ENCODE measurements at places on chromosomes 3 and 15.

DNA sequence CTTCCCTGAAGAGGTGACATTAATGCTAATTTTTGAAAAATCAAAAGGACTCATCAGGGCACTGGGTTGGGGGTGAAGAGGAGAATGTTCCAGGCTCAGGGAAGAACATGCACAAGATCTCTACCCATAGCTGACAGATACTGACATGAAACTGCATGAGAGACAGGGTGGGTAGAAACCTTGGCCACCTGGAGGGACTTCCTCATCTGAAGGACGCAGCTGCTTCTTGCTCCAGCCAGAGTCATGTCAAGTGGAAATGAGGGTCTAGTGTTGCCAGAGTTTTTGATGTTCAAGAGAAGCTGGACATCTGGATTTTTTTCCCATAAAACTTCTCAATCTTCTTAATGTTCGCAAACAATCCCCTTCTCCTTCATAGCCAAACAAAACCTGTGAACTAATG, 29.7 kb downstream of the AMOTL2 start:
- DNase-seq = no peak

DNA sequence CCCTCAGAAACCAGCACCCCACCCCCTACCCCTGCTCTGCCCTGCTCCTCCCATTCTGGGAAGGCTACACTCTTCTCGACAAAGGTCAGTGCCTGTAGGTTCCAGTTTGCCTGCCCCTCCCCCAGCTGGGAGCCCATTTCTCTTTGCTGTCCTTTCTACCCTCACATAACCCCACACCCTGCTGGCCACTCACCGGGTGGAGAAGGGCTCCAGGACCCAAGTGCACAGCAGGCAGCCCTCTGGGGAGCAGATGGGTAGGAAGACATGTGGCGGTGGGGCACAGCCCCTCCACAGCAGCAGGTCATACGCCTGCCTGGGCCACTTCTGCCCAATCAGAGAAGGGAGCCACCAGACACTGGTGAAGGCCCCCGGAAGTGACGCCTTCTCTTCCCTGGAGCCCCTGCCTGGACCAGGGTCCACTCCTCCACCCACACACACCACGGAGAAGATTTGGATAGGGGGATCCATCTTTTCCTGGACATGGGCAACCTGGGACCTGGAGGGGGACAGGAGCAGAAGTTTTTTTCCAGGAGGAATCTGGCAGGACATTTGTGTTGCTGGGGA, at the start of gene THPO:
TSS of gene THPO (minus strand) at position 326 of the 564 bp plus-strand sequence. CDS start 1,948 bp downstream, outside the sequence.
- no peak for DNase-seq

- no peak for DNase-seq
Observed at GRCh38 chr15:31609906-31610305, 283.3 kb downstream of the KLF13 start.

DNA sequence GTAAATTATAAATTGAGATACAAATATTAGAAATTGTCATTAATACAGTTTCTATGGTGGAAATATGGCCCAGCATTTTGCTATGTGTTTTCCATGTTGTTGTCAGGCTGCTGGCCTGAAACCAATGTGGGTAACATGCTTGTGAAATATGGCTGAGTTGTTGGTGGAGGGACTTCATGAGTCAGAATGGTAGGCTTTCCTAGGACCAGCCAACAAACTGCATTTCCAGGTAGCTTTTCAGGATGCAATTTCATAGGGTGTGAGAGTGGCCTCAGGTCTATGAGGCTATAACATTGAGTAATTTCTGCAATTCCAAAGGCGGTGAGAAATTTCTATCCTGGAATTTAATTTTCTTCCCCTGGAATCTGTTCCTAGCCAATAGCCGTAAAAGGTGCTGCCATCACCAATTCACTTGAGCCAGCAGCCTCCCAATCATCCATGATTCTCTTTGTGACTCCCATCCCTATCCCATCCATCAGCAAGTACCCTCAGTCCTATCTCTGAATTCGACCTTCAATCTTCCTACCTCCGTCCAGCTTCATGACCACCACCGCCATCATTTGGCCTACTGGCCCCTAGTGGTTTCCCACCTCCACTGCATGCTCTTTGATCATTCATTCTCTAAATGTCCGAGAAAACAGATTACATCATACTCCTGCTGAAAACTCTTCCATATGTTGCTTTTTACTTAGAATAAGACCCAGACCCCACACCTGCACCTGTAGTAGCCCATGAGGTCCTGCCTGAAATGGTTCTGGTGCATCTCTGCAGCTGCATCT, 276.6 kb upstream of the CFAP20DC start:
- no peak for DNase-seq

- DNase-seq = no peak
Observed at GRCh38 chr3:102346897-102347296, 87.9 kb upstream of the ZPLD1 start.

DNA sequence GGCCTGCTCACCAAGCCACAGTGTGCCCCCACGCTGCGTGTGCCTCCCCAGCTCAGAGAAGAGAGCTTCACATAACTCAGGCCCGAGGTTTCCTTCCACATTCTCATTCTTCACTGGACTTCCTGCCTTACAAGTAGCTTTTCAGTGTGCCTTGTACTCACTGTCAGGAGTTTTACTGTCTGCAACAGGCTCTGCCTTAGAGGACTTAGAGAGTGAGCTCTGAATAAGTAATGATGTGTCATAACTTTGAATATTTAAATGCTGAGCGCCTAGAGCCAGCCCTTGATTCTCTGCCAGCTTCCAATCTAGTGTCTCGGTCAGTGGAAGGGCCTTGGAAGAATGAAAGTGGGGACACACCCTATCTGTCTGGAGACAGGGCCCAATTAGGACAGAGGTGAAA, 41.8 kb downstream of the ITGB5 start:
- no peak for DNase-seq

- DNase-seq = no peak
Observed at GRCh38 chr15:59845942-59846499, 156.9 kb upstream of the BNIP2 start.

- DNase-seq = no peak
Observed at GRCh38 chr3:178100908-178101307, 435.3 kb upstream of the KCNMB2 start.

DNA sequence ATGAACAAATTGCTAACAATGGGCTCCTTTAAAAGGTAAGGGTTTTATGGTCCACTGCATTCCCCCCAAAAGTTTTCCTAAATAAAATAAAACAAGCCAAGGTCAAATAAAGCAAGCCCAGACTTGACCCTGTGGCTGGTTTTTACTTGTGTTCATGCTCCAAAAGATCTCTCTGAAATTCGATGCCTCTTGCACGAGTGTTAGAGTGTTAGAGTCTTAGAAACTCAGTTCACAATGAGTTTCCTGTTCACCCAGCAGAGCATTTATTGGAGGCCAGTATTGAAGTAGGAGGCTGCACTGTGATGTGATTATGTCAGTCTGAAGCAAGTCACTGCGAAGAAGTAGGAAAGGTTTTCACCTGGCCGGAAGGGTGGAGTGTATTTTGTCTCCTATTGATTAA, 59.9 kb upstream of the LRTM1 start:
- no peak for DNase-seq

- no peak for DNase-seq
Observed at GRCh38 chr3:139463466-139463865, 12.8 kb downstream of the RBP2 start.

- DNase-seq = no peak
Observed at GRCh38 chr3:40582401-40583027, 57.8 kb downstream of the ZNF621 start.

DNA sequence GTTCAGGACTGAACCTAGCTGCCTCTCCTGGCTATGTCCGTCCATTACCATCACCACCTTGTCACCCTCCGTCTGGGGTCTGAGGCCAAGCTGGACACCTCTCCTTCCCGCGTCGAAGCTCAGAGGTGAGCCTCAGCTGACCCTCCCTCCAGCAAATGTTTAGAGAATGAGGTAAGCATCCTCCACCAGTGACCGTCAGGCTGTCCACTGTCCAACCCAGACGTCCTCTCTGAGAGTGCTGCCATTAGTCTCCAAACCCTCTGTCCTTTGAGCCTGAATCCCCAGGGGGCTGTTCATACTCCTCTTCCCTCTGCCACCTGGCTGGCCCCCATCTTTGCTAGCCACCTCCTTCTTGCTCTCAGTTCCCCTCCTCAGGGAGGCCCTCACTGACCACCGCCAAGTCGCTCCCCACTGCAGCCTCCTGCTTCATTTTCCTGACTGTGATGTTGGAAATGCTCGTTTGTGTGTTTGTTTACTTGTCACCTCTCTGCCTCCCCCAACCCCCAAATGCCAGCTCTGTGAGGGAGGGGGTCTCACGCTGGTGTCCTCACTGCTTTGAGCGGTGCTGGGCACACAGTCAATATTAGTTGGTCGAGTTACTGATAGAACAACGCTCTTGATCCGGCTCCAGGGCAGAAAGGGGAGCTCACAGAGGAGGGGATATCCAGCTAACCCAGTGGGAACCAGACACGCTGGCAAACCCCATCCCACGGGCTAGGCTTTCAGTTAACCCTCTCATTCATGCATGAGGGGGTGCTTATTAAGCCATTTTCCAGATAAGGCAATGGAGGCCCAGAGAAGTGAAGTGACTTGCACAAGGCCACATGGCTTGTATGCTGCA, 64.9 kb downstream of the IQSEC1 start:
- no peak for DNase-seq

GRCh38 chr15:98781838-98782237, 133.5 kb downstream of the IGF1R start:
- DNase-seq = no peak

- no peak for DNase-seq
Observed at GRCh38 chr3:35739181-35739809, 100.0 kb downstream of the ARPP21 start.

- no peak for DNase-seq
Observed at GRCh38 chr3:38649500-38650247, at the start of gene SCN5A. SCN5A (minus strand) TSS chr3:38649687; CDS start chr3:38633307, 16,380 bp downstream.

GRCh38 chr3:86578071-86578470, 412.9 kb downstream of the VGLL3 start:
- DNase-seq = no peak

DNA sequence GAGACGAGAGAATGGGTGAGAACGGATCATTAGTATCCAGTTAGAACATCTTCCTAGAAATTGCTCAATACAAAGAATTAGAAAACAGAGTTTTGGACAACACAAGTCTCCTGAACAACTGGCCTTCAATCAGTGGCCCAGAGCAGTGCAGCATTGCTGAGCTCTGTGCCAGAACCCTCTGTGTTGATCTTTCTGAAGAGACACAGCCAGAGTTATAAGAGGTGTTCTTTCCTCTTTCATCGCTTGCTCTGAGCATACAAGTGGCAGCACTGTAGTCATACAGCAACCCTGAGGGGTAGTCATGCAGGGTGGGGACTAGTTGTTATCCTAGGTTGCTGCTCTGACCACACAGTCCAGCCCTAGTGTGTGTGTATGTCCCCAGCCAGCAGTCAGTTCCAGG, 4.0 kb downstream of the KNSTRN start:
- DNase-seq = no peak

- no peak for DNase-seq
Observed at GRCh38 chr15:60352525-60352924, 45.3 kb downstream of the ANXA2 start.

- no peak for DNase-seq
Observed at GRCh38 chr3:159059395-159059794, 257.5 kb downstream of the MFSD1 start.

GRCh38 chr3:134029734-134030378, at the start of gene SLCO2A1:
SLCO2A1 (minus strand) TSS chr3:134029925; CDS start chr3:134029802, 123 bp downstream.
- no peak for DNase-seq

DNA sequence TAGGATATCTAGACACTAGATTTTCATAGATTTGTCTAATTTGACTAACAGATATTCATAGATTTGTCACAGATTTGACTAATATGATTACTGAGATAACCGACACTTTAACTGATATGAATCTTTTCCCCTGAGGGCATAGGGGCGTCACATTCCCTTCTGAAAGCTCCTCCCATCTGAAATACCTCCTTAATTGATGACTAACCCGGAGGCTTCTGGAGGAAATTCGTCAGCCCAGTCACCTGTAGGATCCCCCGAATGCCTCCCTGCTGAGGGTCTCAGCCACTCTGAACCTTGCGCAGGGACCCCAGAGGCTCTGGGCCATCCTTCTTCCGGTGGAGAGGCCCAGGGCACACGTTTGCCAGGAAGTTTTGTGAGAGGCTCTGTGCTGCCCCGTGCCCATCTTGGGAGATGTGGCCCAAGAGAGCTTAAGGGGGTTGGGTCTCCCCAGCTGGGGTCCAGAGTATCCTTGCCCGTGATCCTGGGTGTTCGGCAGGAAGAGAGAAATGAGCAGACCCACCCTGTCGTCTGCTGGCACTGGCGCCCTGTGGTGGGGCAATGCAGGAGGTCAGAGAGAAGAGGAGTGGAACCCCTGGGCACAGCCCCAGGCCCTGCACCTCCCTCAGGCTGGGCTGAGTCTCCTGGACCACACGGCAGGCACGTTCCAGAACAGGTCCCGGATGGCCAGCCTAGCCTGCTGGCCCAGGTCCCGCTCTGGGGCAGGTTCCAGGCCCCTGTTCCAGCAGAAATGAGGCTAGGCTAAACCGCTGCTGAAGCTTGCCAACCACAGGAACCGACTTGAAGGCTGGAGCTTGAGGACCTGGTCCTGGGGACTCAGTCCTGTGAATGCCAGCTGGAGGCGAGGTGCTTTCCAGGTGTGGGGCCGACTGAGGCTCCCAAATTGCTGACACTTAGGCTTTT, 1.7 kb downstream of the PLA2G4D start:
- peak; percentile 20 for DNase-seq

DNA sequence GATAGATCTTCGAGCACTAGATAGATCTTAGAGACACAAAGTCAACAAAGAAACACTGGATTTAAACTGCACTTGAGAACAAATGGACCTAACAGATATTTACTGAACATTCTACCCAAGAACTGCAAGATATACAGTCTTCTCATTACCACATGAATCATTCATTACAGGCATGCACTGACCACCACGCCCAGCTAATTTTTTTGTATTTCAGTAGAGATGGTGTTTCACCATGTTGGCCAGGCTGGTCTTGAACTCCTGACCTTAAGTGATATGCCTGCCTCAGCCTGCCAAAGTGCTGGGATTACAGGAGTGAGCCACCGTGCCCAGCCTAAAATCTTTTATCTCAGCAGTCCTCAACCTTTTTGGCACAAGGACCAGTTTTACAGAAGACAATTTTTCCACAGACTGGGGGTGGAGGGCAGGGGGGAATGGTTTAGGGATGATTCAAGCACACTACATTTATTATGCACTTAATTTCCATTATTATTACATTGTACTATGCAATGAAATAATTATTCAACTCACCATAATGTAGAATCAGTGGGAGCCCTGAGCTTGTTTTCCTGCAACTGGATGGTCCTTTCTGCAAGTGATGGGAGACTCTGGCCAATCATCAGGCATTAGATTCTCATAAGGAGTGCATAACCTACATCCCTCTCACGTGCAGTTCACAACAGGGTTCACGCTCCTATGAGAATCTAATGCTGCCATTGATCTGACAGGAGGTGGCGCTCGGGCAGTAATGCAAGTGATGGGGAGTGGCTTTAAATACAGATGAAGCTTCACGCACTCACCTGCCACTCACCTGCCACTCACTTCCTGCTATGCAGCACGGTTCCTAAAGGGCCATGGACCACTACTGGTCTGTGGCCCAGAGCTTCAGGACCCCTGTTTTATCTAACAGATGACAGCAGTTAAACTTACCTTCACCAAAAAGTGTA, 21.7 kb downstream of the CSNK1G1 start:
- no peak for DNase-seq
